ENCODE measurements at places on chromosomes 1 and 21.
A peak's percentile ranks its signal among the peaks of the same experiment; 100 is the strongest.

DNA sequence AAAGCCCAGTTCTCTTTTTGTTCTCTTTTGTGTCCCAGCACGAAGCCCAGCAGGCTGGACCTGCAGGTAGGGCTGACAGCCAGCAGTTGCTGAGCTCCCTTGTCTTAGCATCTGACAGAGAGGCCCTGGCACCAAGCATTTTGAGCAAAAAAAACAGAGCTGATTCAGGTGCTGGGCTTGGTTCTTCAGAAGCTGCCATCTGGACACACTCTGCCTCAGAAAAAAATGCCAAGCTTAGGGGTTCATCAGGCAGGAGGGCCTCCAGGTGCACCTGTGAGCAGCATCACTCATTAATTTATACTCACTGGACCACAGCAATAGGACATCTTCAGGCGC lies 167.1 kb upstream of the PLD5 start:
- DNase-seq, result no peak

- peak; percentile 21 for DNase-seq
Observed at GRCh38 chr1:118928739-118929554, 59.2 kb downstream of the TBX15 start.

- DNase-seq, result no peak
Observed at GRCh38 chr1:10795276-10796021, 997 bp downstream of the CASZ1 start.

GRCh38 chr1:179866616-179867015 lies 11.0 kb downstream of the TOR1AIP2 start:
- DNase-seq, result no peak

DNA sequence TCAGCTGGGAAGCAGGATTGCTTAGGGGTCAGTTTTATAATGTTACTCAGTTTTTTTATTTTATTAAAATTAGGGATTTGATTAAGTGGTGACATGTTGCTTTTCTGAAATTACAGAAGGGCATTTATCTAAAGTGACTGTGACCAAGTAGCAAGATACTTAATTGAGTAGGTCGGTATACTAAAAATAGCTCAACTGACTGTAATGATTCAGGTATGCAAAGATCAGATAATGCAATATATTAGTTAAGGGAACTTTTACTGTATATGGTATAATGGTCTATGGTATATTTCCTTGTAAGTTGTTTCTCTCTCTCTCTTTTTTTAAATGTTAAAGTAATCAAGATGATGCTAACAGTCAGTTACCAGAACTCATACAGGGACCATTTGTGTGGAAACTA lies 26.2 kb downstream of the RLF start:
- DNase-seq, result no peak

- no peak for DNase-seq
Observed at GRCh38 chr1:204456826-204457442, 37.7 kb downstream of the PIK3C2B start.

GRCh38 chr1:75589637-75590036 lies 21.3 kb downstream of the SLC44A5 start:
- DNase-seq, result no peak

GRCh38 chr1:67601539-67601938 lies 83.5 kb upstream of the GADD45A start:
- DNase-seq, result no peak

DNA sequence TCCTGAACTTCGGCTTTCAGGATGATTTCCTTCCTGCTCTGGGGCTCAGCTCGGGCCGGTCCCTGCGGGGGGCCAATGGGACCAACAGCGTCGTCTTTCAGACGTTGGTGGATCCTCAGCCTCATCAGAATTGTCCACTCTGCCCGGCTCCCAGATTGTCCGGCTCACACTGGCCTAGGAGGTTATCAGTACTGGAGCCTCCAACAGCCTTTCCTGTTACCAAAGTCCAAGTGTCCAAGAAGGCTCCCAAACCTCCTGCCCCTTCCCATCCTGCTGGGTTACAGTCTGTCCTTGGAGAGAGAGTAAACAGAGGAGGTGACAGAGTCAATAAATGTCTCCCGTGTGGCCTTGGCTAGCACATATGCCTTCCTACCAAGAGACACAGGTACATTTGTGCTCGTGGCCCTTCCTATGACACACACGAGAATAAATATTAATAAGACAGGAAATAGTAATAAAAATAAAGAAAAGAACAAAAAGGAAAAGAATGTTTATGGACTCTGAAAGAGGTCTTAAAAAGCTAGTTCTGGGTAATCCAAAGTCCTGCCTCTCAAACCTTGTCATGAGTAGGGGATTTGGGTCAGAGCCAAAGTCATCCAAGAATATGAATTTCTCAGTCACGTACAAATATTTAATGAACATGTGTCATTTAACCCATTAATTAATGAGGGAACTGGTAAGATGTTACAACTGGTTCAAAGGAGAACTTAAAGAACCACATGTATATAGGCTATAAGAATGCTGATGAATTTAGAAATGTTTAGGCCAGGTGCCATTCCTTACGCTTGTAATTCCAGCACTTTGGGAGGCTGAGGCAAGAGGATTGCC lies 80.8 kb upstream of the SLC2A1 start:
- no peak for DNase-seq

DNA sequence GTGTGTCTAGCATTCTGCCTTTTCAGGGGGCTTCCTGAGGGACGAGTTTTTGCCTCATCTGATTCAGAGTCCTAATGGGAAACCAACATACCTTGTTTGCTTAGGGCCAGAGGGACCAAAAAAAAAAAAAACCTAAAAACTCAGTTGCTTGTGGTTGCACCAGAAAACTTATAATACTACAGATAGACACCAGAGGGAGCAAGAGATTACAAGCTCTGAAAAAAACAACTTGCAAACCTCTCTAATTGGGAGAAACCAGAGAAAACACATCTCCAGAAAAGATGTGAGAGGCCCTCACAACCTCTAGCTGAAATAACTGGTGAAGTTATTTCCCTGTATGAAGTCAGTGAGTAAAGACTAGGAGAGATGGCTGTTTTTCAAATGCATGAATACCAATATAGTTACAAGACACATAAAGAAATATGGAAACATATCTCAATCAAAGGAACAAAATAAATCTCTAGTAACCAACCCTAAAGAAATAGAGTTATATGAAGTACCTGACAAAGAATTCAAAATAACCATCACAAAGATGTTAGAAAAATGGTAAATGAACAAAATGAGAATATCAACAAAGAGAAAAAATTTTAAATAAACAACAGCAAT lies 233.7 kb upstream of the NFIA start:
- DNase-seq, result peak; percentile 26

DNA sequence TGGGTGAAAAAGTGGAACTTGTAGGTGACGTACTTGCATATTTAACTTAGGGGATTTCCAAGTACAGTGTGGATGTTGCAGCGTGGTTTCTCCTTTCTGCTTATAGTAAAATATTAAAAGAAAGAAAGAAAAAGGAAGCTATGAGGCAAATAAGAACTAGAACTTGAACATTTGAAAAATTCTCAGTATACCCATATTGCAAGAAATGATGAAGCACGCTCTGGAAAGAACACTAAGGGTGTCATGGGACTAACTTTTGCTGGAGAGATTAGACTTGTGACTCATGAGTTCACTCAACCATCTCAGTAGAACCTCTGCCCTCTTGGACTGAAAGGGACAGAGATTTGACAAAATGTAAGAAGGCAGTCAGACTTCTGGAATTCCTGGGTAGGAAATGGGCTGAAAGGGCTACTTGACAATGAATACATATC lies 704.5 kb upstream of the ADGRL4 start:
- no peak for DNase-seq

DNA sequence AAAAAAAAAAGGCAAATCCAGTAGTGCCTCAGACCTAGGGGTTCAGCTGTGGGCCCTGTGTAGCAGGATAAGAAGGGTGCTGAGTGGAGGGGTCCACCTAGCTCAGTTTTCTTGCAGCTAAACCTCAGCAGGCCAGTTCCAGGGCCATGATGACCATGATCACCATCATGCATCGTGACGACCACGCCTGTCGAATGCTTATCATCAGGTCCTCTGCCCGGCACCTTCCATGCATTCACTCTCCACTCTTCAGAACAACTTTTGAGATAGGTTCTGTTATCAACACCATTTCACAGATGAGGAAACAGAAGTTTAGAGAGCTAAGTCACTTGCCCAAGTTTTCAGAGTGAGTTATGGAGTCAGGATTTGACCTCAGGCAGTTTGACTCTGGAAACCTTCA lies 54.9 kb downstream of the ACBD3 start:
- no peak for DNase-seq

DNA sequence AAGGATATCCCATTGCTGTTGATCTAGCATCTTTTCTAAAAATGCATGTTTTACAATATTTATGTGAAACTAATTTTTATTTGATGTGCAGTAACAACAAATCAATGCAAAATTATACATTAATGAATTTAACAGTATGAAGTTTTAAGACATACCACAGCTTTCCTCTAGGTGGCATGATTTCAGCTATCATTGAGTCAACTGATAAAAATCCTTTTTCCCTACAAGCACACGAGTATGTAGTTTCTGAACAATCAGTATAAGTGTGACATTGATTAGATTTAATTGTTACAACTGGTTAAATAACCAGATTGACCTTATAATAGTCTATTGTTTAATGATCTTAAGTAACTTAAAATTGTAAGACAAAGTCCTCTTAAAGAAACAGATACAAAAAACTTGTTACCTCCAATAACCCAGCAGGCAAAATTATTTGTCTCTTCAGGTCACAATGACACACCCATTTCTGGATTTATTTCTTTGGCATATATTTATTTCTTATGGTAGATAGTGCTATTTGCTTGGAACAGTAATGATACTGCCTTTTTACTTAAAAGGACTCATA lies 5.8 kb upstream of the TGFB2 start:
- DNase-seq, result peak; percentile 27

DNA sequence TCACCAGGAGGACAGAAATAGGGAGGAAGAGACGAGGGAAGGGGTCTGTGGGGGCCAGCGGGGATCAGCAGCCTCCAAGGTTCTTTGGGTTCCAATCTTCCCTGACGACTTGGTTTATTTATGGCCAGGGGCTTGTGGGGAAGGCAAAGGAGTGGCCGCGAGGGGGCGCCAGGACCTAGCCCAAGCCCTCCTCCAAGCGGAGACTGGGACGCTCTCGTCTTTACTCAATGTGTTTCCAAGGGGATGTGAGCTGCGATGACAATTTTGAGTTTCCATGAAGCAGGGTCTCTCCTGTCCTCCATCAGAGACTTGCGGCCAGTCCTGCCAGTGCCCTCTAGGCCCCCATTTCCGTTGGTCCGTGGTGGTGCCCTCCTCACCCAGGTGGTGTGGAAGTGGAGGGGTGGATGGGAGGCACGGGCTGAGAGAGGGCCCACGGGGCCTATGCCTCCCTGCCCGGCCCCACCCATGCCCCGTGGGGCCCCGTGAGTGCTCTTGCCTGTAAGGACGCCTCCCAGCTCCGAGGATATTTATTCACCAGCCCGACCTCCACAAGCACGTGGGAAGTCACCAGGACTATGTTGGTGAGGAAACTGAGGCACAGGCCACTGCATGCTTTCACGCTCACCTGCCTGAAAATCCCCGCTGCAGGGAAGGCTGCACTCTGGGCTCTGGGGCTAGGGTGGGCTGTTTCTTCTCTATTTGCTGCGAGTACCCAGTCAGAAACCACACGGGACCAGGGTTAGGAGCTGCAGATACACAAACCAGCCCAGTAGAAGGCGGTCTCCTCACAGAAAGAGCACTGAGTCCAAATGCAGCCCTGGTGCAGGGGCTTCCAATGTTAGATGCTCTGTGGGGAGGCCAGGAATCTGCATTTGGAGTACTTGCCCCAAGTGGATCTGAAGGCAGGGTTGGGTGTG lies 26.5 kb downstream of the DMRTB1 start:
- DNase-seq, result peak; percentile 91

DNA sequence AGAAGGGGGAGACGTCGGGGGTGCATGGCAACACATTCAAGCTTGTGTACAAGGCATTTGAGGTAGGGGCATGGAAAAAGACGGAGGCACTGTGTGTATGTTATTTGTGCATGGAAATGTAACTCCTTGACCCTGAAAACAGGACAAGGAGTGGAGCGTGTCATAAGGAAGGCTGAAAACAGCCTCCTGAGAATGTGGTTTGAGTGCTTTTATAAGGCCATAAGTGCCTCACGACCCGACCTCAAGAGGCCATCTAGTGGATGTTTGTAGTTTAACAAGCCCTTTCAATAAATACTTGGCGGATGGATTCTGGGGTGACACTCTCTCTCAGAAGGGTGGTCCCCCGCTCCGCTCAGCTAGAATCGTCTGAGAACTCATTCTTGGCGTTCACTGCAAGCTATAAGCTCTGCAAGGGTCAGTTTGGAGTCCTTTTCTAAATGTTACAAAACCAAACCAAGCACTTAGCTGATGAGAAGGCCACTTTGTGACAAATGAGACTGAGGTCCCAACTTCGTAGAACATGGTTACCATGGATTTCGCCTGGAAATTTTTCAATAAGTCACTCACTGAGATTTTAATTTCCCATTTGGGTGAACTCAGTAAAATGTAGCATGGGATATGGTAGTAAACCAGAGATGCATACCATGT lies 38.8 kb upstream of the CLCA4 start:
- DNase-seq, result peak; percentile 38

DNA sequence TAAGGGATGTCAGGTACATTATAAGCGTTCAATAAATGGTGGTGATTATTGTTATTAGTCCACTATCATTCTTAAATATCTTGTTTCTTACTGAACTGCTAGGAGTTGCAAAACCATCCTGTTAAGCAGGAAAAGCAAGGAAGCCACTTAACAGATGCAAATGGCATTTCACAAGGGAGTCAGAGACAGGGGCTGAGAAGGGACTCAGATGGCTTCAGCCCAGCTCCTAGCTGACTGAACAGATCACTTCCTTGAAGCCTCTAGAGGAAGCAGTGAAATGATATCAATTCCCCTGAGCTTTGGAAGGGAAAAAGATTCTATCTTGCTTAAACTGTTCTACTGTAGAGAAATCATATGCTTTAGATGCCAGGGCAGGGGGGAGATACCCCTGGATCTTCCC lies 151.5 kb downstream of the ST6GALNAC5 start:
- no peak for DNase-seq

DNA sequence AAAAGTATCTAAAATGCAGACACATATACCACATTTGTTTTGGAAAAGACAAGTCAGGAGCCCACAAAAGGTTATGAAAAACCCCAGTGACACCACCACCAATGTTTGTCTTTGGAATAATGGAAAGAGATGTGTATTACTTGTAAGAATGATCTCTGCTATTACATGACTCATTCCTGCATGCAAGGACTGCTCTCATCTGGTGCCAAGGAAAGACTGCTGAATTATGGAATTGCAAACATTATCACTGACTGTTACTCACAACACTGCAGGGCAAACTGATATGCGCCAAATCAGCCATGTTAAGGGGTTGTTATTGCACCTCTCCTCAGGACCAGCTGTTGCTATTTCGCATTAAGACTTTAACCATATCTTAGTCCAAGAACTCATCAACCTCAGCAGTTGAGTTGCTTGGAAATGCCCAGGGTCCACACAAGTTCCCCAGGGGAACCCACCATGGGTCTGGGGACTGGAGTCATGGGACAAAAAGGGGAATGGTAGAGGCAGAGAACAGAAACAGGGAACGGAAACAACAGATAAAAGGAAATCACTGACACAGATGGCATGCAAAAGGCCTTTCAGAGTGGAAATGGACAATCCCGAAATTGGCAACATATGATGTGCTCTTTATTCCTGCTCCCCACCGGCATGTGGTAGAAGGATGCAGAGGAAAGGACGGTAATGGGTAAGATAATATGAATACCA lies 34.4 kb downstream of the CAPZB start:
- DNase-seq, result peak; percentile 71
